ENCODE measurements at places on chromosomes 5 and 9.

- no peak for DNase-seq
Observed at GRCh38 chr5:90307322-90307721, 102.2 kb downstream of the CETN3 start.

GRCh38 chr9:120536094-120536493 lies 43.9 kb downstream of the CDK5RAP2 start:
- DNase-seq, result no peak

DNA sequence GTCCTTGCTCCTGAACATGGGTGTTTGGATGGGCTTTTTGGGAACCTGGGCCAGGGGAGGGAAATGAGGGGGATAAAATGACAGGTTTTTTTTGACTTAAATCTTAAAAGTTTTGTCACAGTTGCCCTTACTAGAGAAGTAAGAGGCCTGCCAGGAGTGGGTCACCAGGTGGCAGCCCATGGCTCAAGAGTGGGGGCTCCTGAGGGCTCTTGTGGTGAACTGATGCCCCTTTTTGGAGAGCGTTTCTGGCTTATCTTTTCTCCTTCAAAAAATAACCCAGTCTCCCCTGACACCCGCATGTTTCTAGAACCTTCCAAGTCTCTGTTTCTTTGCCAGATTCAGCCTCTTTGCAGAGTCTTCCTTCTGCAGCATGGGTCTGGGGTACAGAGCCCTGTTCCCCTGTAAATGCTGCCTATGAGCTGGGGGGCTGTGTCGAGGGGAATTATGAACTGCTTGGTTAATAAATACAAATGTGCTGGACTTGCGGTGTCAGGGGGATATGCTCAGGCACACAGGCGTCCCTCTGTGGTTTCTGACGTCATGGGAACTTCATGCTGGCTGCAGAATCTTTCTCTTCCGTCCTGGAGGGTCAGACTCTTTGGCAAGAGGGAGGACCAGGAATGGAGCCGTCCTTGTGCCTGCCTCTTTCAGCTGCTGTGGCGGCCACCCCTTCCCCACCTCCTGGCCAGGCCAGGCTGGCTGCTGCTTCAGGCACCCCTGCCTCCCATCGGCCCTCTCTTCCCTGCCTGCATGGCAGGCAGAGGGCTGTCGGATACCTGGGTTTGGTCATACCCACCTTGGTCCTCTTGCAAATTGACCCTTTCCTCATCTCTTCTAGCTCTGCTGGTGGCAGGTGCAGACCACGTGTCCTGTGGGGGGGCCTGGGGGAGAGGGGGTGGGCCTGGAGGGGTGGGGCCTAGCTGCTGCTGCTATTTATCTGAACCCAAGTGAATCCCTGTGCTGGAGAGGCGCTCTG lies 30.1 kb downstream of the PTPA start:
- DNase-seq, result no peak

GRCh38 chr9:81080900-81081299 lies 608.4 kb downstream of the TLE1 start:
- DNase-seq, result no peak

DNA sequence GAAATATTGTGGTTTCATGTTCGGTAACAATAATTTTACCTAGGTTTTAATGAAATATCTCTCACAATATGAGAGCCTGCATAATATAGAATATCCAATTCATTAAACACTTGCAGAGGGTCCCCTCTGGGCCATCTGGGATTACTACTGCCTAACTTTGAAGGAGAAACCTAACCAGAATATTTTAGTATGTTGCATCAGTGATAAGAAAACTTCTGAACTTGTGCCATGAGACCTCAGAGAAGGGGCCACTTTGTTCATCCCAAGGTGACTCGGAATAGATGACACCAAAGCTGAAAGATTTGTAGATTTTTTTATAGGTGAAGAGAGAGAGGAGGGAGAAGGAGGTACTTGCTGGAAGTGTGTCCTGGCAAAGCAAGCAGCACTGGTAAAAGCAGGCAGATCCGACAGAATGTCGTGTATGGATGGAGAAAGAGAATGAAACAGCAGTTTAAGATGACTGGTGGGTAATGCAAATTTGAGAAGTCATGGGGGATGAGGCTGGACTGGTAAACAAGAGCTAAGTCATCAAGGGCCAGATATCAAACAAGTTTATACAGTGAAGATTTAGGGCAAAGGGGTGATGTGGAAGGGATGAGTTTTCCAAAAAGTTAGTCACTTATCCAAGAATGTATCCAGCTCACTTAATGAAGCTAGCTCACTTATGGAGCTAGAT lies 372.3 kb downstream of the ADGRV1 start:
- DNase-seq, result no peak

DNA sequence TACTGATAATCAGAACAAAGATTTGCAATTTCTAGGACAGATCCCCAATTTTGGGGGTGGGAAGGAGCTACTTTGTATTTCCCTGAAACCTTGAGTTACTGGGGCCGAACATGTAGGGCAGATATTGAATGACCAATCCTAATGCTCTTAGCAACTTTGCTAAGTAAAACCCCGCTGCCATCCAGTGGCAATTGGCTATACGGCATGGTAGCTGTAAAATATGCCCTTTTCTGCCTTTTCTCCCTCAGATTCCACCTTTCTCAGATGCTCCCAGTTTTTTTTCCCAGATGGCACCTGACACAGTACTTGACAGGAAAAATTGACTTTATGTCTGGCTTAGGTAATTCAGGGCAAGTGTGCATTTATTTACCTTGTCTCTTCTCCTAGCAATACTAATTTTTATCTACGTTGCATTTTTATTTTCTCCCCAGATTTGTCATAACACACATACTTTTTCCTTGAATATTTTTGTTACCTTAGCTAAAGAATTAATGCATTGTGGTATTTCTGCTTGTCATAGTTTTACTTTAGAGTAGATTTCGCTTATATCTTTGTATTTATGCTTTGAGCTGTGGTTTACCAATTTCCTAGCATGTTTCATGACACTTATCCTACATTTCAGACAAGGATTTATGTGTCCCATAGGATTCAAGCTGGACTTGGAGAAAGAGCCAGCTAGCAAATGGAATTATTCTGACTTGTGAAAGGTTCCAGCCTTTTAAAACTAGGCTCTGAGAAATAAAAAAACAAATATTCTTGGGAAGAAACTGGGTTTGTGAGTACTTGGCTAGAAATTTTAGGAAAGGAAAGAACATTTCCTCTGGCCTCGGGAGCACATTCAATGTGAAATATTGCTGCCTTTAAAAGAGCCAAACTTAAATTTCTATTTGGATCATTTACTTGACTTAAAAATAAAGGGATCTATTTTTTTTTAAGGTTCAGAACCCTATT lies 37.4 kb downstream of the PIK3R1 start:
- no peak for DNase-seq

- no peak for DNase-seq
Observed at GRCh38 chr9:128558431-128559310, 6.3 kb downstream of the SPTAN1 start.

DNA sequence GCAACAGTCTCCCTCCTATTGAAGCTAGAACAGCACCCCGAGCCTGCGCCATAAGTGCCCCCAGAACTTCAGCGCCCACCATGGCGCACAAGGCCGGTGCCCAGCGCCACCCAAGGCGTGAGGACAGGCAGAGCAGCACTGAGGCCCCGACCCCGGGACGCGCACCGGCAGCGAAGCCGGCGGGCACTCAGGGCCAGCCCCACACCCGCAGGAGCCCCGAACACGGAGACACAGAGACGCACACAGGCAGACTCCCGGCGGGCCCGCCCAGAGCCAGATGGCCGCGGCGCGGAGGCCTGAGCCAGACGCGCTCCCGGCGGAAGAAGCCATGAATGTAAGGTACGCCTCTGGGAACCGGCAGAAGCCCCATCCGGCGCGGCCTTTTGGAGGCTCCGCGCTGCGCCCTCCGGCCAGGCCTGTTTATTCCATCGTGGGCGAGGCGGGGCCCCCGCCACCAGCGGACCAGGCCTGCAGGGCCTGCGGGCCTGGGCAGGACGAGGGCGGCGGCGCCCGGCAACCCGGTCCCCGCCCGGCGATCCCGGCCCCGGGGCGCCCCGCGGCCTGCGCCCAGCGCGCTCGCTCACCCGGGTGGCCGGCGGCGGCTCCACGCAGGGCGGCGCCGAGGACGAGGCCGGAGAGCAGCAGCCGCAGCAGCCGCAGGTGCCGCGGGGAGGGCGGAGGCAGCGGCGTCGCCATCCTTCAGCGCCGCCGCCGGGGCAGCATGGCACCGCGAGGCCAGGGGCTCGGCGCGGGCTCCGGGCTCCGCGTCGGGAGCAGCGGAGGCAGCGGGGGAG lies 486 bp downstream of the NPDC1 start:
- DNase-seq, result no peak

- no peak for DNase-seq
Observed at GRCh38 chr5:8650186-8650585, 781.2 kb downstream of the MTRR start.

- DNase-seq, result no peak
Observed at GRCh38 chr5:121945261-121945660, 16.5 kb upstream of the SRFBP1 start.

- no peak for DNase-seq
Observed at GRCh38 chr9:95477441-95477840, 39.3 kb downstream of the PTCH1 start.

DNA sequence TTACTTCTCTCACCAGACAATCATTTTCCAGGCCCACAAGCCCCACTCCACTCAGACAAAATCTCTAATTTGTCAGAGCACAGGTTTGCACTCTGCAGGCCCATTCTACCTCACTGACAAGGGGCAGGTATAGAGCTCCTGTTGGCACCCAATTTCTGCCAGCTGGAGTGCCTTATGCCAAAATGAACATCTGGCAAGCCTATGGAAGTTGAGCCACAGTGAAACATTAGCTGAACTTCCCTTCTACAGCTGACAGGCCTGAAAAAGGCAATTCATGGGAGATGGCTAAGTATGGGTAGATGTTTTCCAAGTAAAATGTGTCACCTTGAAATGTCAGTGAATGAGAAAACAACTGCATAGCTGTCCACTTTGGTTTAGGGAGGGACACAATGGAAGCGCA lies 87.0 kb downstream of the SPOCK1 start:
- DNase-seq, result no peak

- DNase-seq, result no peak
Observed at GRCh38 chr9:121185178-121185745, 16.4 kb downstream of the RAB14 start.

DNA sequence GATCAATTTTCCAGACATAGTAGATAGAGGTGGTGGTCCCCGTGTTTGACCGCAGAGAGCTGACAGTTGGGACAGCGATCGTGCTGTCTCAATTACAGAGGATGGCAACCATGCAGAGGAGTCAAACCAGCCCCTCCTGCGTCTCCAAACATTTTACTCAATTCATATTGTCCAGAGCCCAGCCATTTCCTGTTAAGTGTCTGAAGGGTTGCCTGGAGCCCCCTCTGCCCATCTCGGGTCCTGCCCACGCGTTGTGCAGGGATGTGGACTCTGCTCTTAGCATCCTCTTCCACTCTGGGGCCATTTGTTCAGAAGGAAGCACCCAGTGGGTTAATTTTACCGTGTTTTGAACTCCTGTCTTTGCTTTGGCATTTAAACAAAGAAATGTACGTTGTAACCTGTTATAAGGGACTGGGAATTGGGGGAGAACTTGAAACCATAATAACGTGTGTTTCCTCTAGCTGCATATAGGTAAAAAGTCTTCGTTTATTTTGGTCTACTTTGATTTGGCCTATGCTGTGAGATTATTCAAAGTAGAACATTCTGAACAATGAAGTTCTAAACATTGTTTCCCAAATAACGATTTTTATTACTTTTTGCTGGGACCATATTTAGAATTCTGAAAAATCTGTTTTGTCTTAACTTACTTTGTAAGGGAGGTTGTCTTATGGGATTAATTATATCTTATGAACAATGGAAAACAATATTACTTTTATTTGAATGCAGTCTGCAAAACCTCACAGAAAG lies 876 bp downstream of the EGFLAM start:
- no peak for DNase-seq

- DNase-seq, result no peak
Observed at GRCh38 chr5:177509381-177509951, at the start of gene DOK3. Gene DOK3, minus strand, starts transcription at chr5:177509826. Its CDS starts 286 bp downstream, at chr5:177509540.

DNA sequence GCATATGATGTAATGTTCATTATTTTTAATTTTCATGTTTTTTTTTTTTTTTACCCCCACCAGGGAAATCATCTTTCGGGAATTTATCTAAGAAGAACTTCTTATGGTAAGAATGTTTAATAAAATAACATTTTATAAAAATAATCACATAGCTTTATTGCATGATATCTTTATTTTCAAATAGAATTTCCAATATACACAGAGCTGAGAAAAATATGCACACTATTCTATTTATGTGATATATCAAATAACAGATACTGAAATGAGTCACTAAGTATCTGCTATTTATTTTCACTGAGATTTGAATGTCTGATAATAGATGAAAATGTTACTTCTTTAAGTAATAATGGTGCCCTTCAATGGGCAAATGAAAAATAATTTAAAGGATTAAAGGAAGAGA lies 1217.3 kb downstream of the MAT2B start:
- DNase-seq, result no peak

All from stimulated activated CD8-positive, alpha-beta memory T cell treated with anti-CD3 and anti-CD28 coated beads, Interleukin-4, amount 100 ng/mL, for 4 hours (primary cell).